ENCODE measurements at places on chromosomes 3 and 15.

GRCh38 chr15:66291816-66292570 lies 1.4 kb upstream of the DIS3L start:
- DNase-seq: no peak

GRCh38 chr3:52172262-52172757 lies 18.1 kb upstream of the POC1A start:
- DNase-seq: no peak

DNA sequence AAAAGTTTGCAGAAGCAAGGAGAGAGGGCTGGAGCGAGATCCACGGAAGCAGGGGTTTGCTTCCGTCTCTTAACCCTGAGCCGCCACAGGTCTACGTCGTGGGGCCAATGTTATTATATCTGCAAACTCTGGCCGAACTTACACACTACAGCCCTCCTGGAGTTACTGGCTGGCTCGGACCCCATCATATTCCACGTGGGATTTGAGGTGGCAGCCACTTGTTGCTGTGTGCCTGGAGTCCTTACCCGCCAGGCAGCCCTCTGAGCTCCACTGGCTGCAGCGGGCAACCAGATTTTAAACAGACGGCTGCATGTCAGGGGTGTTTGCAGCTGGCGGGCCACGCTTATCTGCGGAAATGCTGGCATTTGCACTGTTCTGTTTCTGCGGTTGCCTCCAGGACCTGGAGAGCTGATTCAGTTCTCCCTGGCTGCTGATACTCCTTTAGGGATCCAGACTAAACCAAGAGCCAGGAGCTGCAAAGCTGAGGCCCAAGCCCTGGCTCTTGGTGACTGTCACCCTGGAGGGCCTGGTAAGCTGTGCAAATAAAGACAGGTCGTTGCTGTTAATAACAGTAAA lies 34.7 kb downstream of the TM2D3 start:
- peak; percentile 46 for DNase-seq

GRCh38 chr15:80698676-80699075 lies 3.6 kb downstream of the ABHD17C start:
- DNase-seq: peak; percentile 17

Measured in fibroblast of villous mesenchyme (primary cell).